ENCODE measurements at places on chromosomes 2 and 18. TPM values are rescaled to one million over a fixed set of nuclear protein-coding genes. Genes with fewer than 3 reads are reported as not detected.

Gene INHBB
- total RNA-seq, result 5.2 TPM

Gene ADAM23
- 0.13 TPM for total RNA-seq

Gene KCNE4
- total RNA-seq, result 63.8 TPM

Gene ATP6V1B1
- 0.39 TPM for total RNA-seq

Gene ECEL1
- total RNA-seq, result not detected

Gene GDF7
- total RNA-seq, result 0.91 TPM

Gene KCNF1
- not detected for total RNA-seq

Gene CD226
- total RNA-seq, result 0.32 TPM

Gene TMEM185B
- 41.1 TPM for total RNA-seq

Gene LIPG
- total RNA-seq, result 0.32 TPM

Gene NPAS2
- 13.2 TPM for total RNA-seq

Gene UGT1A8
- total RNA-seq, result not detected

Gene ITPRIPL1
- total RNA-seq, result 2.6 TPM

Gene TSHZ1
- 9.5 TPM for total RNA-seq

Gene ZCCHC2
- total RNA-seq, result 6.7 TPM

Gene SMARCAL1
- 17.9 TPM for total RNA-seq

Gene OTOF
- total RNA-seq, result 0.13 TPM

Gene CAVIN2
- total RNA-seq, result 1.4 TPM

Gene TRIM43
- not detected for total RNA-seq

Gene RFTN2
- 23.5 TPM for total RNA-seq

Gene ABCG8
- total RNA-seq, result not detected

Gene SLC19A3
- 9.3 TPM for total RNA-seq

Gene MPV17
- total RNA-seq, result 108 TPM

Gene STK17B
- 130 TPM for total RNA-seq

Gene EFHD1
- total RNA-seq, result 1.3 TPM

Gene LCLAT1
- 38.5 TPM for total RNA-seq

Gene PAIP2B
- 1.1 TPM for total RNA-seq

Gene SKA1
- 10.7 TPM for total RNA-seq

Gene MLPH
- total RNA-seq, result 0.65 TPM

Gene CTLA4
- total RNA-seq, result not detected

Gene MYO3B
- under 0.01 TPM for total RNA-seq

Gene SNRPD1
- 13.7 TPM for total RNA-seq

Gene RUFY4
- total RNA-seq, result not detected

Gene EVX2
- not detected for total RNA-seq

All from articular chondrocyte of knee joint (primary cell).